M059J (cell line): ENCODE measurements at places on chromosomes 7 and 10. TPM values are rescaled to one million over a fixed set of nuclear protein-coding genes. Genes with fewer than 3 reads are reported as not detected.

GRCh38 chr10:29379208-29379607 is 90.3 kb downstream of the LYZL1 start:
- DNase-seq = no peak

DNA sequence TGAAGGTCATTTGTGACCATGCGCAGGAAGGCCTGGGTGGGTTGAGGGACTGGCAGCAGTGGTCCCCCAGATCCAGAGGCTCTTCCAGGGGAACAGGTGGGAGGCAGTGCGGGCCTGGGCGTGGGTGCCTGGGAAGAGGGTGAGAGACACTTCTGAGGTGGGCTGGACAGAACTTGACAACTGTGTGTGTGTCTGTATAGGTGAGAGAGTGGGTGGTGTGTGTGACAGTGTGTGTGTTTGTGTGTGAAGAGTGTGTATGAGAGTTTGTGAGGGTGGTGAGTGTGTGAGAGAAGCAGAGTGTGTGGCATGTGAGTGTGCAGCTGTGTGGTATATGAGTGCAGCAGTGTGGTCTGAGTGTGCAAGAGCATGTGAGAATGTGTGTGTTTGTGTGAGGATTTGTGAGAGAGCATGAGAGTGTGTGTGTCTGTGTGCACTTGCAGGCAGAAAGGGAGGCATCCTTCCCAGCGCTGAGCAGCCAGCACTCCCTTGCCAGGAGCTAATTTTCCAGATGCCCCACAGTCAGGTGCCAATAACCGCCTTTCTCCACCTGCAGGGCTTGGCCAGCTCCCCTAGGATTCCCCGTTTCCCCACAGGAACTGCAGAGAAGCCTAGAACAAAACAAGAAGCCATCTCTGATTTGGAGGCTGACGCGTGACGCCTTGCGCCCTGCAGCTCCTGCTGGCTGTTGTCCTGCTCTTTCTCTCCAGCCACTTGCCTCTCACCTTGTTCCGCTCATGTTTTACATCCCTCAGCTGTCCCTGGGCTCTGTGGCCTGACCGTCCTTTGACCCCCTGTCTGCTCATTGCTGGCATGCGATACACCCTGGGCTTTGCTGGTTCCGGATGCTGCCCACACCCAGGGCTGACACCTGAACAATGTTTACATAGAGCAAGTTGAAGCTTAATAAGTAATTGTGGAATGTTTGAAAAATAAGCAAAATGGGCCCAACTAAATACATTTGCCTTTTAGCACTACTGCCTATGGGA is 88.0 kb downstream of the TMEM178B start:
- DNase-seq = no peak

GRCh38 chr7:75595766-75596165 is 103.6 kb downstream of the SPDYE5 start:
- no peak for DNase-seq

DNA sequence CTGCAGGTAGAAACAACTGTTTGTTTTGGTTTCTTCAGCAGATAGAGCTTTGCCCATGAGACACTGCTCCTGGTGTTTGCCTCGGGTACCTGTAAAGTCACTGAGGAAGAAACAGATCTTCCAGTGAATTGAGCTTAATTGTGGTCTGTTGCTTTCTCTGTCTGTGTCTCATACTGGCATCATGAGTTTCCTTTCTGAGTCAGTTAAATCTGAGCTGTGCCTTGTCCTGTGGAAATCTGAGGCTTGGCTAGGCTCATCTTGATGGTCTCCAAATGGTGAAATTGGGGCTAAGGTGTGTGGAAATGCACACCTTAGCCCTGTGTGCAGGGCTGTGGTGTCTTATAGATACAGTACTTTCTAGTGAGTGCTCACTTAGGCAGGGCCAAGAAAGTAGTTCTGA is 67.4 kb downstream of the GBF1 start:
- peak; percentile 73 for DNase-seq

DNA sequence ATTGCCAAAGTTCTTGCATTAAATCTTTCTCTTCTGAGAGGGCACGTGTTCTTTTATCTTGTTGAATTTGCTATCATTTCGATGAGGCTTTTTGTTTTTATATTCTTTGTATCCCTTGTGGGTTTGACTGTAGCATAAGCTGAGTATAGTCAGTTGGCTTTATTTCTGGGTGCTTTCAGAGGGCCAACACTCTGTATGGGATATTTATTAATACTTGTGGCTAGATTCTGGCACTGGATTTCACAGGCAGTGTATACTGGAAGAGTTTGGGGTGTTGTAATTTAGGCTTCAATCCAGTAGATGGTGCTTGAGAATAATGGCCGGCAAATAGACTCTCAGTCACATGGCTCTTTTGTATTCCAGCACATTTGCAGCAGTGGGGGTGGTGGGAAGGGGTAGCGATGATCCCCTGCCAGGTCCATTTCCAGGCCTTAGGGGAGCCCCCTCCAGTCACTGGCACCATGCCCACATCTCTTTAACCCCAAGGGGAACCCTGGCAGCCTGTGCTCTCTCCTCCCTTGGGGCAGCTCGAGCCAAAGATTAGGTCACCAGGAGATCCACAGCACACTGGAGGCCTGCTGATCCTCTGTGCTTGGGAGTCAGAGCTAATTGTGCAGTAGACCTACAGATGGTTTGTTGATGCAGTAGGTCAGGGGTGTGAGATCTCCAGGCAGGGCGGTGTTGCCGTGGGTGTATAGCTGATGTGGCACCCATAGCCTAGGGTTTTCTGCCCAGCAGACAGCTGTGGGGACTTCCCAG is 81.8 kb downstream of the PTPN20 start:
- peak; percentile 42 for DNase-seq

CTAGE15 gene
- total RNA-seq = 0.27 TPM in 1 of 2 replicates, not detected in the other
